C1 segment of cervical spinal cord (tissue), 14 donors: ENCODE measurements at places on chromosomes 1 and 21.

DNA sequence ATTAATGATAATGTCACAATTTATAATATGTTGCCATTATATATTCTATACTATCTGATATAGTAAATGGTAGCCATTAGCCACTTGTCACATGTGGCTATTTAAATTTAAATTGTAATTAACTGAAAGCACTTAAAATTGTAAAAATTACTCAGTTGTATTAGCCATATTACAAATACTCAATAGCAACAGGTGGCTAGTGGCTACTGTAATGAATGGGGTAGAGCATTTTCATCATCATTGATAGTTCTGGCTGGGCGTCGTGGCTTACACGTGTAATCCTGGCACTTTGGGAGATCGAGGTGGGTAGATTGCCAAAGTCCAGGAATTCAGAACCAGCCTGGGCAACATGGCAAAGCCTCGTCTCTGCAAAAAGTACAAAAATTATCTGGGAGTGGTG lies 16.5 kb downstream of the ZBTB37 start:
- no peak for DNase-seq

GRCh38 chr1:220747437-220748088 lies 559 bp upstream of the MTARC2 start:
- no peak for DNase-seq

GRCh38 chr1:26794391-26794790 lies 6.6 kb downstream of the PIGV start:
- peak; percentile 16 for DNase-seq

- DNase-seq = no peak
Measured at GRCh38 chr21:41328660-41329607, 12.3 kb downstream of the FAM3B start.

GRCh38 chr1:58460469-58460868 lies 86.1 kb downstream of the OMA1 start:
- no peak for DNase-seq

GRCh38 chr1:233689017-233689747 lies 75.3 kb downstream of the KCNK1 start:
- no peak for DNase-seq

GRCh38 chr1:71785450-71785849 lies 496.9 kb downstream of the NEGR1 start:
- no peak for DNase-seq

DNA sequence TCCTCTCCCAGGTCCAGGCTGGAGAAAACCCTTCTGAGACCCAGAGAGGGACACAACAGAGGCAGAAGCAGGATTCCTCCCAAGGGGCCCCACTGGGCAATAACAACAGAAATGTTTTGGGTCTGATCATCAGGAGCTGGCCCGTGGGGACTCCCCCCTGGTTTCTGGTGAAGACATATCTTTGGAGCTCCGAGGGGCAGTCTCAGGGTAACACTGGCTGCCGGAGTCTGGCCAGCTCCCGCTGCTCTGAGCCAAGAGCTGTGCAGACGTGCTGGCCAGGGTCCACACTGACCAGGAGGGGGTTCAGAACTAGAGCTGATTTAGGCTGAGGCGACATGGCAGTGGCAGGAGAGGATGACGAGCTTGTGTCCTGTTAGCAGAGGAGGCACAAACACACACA lies 13.1 kb downstream of the ECE1 start:
- DNase-seq = no peak

DNA sequence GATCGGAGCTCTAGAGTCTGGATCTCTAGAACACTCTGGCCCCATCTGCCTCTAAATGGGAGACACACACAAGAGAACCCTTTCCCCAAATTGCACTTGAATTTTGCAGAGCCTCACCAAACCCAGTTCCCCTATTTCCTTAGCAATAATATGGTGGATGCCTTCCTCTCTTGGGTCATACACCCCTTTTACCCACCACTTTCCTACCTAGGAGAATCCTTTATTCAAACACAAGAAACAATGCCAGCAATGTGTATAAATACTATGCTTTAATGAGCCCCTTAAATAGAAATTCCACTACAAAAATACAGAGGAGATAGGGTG lies 760 bp upstream of the SF3B4 start:
- no peak for DNase-seq

DNA sequence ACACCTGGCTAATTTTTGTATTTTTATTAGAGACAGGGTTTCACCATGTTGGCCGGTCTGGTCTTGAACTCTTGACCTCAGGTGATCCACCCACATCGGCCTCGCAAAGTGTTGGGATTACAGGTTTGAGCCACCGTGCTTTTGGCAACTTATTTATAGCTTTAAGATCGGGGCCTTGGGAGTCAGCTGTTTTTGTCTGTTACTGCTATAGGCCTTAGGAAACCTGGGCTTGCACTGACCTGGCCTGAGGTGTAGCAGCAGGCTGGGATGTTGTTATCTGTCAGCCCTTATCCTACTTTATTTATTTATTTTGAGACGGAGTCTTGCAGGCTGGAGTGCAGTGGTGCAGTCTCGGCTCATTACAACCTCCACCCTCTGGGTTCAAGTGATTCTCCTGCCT lies 11.4 kb downstream of the SZRD1 start:
- DNase-seq = no peak

DNA sequence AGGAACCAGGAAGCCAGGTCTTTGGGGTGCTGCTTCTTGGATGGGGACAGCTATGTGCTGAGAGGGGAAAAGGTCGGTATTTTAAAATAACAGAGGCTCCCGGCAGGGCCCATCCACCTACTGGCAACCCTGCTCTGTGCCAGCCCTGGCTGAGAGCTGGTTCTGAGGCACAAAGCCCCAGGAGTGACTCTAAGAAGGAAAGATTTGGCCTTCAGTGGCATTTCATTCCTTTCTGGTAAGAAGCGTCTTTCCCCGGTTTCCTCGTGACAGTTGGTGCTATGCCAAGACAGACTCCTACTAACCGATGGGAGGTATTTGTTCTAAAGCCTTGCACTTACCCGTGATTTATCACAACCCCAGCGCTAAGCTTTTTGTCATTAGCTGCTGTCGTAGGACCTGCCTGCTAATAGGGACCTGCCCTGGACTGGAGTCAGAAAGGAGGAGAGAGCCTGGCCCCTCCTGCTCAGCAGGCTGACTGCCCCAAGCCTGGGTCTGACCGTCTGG lies 123.1 kb upstream of the ADAR start:
- no peak for DNase-seq

GRCh38 chr1:84665703-84666317 lies 24.5 kb downstream of the SSX2IP start:
- DNase-seq = no peak

GRCh38 chr1:201184307-201185122 lies 6.1 kb upstream of the IGFN1 start:
- DNase-seq = no peak

DNA sequence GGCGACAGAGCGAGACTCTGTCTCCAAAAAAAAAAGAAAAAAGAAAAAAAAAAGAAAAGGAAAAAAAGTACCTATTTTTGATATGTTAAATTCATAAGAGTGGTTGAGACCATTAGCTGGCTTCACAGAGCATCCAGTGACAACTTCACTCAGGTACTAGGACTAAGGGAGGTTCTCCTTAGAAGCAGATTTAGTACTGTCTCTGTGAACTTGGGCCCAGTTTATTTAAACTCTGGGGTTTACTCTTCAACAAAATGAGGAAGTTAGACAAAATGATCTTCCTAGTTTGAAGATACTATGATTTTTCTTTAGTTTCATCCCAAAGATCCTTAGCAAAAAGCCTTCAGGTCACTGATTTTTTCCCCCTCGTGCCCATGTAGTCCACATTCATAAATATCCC lies 21.2 kb downstream of the MACO1 start:
- no peak for DNase-seq

DNA sequence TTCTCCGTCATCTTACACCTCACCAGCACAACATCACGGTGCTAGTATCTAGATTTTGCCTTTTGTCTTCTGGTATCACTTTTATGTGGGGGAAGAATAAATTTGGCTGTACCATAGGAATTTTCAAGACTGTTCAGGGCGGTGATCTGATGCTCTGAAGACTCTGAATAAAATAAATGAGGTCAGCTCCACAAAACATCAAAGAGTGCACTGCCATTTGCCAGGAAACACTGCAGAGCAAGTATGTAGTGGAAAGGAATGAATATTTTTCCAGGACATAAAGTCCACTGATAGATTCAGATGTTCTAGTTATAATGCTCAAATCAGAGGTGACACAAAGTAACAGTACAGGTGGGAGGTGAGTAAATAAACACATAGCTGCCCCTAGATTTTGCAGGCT lies 56.3 kb downstream of the ZP4 start:
- DNase-seq = no peak

GRCh38 chr1:151843398-151843797 lies 3.8 kb upstream of the C2CD4D start:
- DNase-seq = no peak

- DNase-seq = no peak
Measured at GRCh38 chr1:226402739-226403165, 5.1 kb downstream of the PARP1 start.

DNA sequence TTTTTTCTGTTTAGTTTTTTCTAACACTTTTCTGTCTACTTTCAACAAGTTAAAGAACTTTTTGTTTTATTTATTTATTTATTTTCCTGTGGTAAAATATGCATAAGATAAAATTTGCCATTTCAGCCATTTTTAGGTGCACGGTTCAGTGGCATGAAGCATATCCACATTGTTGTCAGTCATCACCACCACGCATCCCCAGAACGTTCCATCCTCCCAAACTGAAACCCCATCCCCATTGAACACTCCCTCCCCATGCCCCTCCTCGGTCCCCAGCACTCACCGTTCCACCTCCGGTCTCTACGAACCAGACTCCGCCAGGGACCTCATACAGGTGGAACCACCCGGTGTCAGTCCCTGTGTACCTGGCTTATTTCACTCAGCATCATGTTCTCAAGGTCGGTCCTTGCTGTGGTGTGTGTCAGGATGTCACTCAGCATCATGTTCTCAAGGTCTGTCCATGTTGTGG lies 118.1 kb downstream of the SIK1 start:
- no peak for DNase-seq

- no peak for DNase-seq
Measured at GRCh38 chr1:239952348-239953308, 139.1 kb upstream of the FMN2 start.

DNA sequence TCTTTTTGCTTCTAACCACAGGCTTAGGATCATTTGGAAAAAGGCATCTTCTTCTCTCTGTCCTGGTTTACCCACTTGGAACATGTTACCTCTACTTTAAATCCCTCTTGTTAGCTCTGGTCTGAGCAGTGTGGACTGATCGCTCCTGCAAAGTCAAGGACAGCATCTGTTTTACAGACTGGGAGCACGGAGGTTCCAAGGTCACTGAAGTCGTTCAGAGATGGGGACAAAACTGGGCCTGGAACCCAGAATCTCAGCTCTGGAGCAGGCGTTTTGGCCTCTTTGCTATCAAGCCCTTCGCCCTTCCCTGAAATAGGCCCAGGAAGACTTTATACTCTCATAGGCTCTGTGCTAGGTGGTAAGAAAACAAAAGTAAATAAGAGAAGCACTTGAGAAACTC lies 11.3 kb upstream of the MUTYH start:
- DNase-seq = no peak
